ENCODE measurements at places on chromosomes 16 and 17. TPM values are rescaled to one million over a fixed set of nuclear protein-coding genes. Genes with fewer than 3 reads are reported as not detected.

Gene KRT40
- total RNA-seq: not detected

Gene VKORC1
- total RNA-seq: 164 TPM

Gene CTRL
- total RNA-seq: 0.33 TPM

Gene DNAH3
- 0.07 TPM for total RNA-seq

Gene MT1F
- not detected for total RNA-seq

Gene SOX9
- 26.1 TPM for total RNA-seq

Gene NOD2
- total RNA-seq: not detected

Gene FXR2
- total RNA-seq: 76.5 TPM

Gene NETO2
- total RNA-seq: 34.5 TPM

Gene HS3ST3A1
- total RNA-seq: 139 TPM

Gene SDR42E2
- not detected for total RNA-seq

Gene FOXC2
- total RNA-seq: 1.3 TPM

Gene TBC1D3
- not detected for total RNA-seq

Gene C16orf96
- not detected for total RNA-seq

Gene CARD14
- total RNA-seq: 0.52 TPM

Gene NPTX1
- total RNA-seq: 0.53 TPM

Gene PRAC1
- not detected for total RNA-seq

Gene SSTR5
- total RNA-seq: not detected

Gene PRSS8
- total RNA-seq: 2.9 TPM

Gene TNFSF13
- total RNA-seq: 4.1 TPM
